ENCODE measurements at places on chromosomes 2 and 18. TPM values are rescaled to one million over a fixed set of nuclear protein-coding genes. Genes with fewer than 3 reads are reported as not detected.

DNA sequence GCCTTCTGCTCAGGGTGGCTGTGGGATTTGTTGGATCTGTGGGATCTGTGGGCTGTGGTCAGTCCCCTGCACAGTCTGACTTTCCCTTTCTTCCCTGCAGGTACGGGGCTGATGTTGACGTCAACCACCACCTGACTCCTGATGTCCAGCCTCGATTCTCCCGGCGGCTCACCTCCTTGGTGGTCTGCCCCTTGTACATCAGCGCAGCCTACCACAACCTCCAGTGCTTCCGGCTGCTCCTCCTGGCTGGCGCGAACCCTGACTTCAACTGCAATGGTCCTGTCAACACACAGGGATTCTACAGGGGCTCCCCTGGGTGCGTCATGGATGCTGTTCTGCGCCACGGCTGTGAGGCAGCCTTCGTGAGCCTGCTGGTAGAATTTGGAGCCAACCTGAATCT is 17.5 kb downstream of the ASB1 start:
- DNase-seq, result no peak

DNA sequence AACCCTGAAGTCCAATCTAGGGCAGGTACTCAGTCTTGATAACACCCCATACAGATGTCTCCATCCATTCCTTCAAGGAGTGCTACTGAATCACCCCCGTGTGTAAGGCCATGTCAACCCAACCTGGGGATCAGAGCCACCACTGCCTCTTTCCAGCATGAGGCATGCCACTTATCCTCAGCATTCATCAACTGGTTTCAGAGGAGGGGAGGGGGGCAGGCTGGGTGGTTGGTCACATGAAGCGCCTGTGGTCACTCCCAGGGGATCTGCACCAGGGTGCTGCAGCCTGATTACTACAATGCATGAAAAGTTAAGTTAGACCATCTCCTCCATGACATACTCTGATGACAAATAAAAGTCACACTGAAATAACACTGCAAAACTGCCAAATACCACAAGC is 65.0 kb downstream of the UXS1 start:
- DNase-seq, result no peak

- no peak for DNase-seq
Measured at GRCh38 chr18:39051013-39051412, 1485.4 kb upstream of the CELF4 start.

GRCh38 chr2:218717262-218717661 is 6.6 kb downstream of the TTLL4 start:
- no peak for DNase-seq

DNA sequence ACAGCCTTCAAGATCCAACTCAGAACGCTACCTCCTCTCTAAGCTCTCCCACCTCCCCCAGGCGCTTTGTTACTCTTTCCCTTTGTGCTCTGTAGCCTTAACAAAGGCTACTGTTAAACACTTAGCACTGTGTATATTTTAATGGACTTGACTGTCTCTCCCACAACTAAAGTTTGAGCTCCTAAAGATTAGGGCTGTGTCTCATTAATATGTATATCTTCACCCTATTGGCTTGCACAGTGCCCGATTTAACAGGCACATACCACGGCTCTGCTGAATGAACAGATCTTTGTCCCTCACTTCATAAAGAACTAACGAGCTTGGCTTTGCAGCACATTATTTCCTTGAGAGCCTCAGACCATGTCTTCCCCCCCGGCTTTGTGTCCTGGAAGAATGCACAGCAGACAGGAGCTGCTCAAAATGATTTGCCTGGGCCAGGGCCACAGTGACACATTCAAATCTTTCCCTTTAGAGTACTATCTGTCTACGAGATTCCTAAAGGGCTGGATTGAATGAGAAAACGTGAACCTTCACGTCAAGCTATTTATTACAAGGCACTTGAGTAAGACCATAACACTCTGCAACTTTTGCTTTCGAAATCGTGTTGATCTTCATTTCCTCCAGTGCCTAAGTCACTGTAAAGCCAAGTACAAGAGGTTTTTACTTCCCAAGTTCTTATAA is 22.1 kb downstream of the ABHD3 start:
- DNase-seq, result peak; percentile 48

- DNase-seq, result no peak
Measured at GRCh38 chr2:126826491-126826890, 72.2 kb upstream of the TEX51 start.

- DNase-seq, result no peak
Measured at GRCh38 chr18:61602836-61603235, 269.6 kb downstream of the CDH20 start.

- DNase-seq, result no peak
Measured at GRCh38 chr18:76353046-76353445, 142.0 kb downstream of the ZNF516 start.

- DNase-seq, result no peak
Measured at GRCh38 chr2:220212296-220213080, 585.1 kb downstream of the SLC4A3 start.

DNA sequence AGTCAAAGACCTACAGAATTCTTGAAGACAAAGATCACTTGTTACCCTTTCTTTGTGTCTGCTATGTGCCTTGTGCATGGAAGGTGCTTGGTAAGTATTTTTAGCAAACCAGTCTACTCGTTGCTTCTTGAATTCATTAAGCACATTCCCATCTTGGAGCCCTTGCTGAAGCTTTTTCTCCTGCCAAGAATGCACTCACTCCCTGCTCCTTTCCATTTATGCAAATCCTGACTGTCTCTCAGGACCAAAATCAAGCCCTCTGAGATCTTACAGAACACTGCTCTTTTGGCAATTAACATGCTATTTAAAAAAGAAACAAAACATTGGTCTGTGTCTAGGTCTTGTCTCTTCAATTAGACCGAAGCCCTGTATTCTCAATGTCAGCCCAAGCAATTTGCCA is 75.8 kb downstream of the CLHC1 start:
- no peak for DNase-seq

DNA sequence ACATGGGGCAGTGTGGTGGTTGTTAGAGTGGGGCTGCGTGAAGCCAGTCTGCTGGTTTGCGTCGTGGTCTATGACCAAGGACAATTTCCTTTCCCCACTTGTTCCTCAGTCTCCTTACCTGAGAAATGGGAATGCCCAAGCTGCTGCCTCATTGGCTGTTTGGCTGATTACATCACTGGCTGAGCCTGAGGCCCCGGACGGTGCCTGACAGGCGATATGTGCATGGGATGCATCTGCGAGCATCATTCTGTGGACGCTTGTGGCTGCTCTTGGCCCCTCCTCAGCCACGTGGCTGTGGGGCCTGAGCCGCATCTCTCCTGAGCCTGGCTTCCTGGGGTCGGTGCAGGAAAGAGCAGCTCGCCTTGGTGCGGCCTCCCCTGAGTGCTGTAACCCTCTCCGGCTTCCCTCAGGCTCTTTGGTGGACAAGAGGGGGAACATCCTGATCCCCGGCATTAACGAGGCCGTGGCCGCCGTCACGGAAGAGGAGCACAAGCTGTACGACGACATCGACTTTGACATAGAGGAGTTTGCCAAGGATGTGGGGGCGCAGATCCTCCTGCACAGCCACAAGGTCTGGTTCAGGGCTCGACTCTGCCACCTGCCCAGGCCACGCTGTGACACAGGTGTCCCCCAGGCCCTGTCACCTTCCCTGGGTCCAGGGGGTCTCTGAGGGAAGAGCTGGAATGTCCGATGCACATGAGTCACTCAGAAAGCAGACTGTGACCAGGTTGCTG is 17.2 kb downstream of the CNDP2 start:
- no peak for DNase-seq

GRCh38 chr18:63306819-63307550 is 12.6 kb downstream of the BCL2 start:
- no peak for DNase-seq

- DNase-seq, result no peak
Measured at GRCh38 chr2:10036095-10036884, 7.1 kb upstream of the KLF11 start.

- DNase-seq, result no peak
Measured at GRCh38 chr2:25714740-25715139, 41.4 kb upstream of the DTNB start.

- DNase-seq, result no peak
Measured at GRCh38 chr2:179655627-179656026, 205.8 kb downstream of the ZNF385B start.

- no peak for DNase-seq
Measured at GRCh38 chr2:50346629-50347357, 685.1 kb downstream of the NRXN1 start.

DNA sequence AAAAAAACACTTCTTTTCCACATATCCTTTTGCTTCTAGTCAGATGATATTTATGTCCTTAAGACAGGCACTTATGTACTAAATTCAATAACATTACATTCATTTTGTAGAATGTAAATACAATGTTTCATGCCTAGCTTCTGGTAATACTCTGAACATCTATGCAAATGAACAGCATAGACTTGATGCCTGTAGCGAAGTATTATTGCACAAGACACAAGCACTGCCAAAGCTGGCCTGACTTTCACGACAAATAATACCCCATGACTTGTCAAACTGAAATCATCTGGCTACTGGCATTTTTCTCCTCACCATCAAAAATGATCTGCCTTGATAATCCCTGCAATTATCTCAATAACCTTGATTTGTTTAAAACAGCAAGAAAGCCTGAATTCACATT is 101.3 kb downstream of the L3MBTL4 start:
- no peak for DNase-seq

DNA sequence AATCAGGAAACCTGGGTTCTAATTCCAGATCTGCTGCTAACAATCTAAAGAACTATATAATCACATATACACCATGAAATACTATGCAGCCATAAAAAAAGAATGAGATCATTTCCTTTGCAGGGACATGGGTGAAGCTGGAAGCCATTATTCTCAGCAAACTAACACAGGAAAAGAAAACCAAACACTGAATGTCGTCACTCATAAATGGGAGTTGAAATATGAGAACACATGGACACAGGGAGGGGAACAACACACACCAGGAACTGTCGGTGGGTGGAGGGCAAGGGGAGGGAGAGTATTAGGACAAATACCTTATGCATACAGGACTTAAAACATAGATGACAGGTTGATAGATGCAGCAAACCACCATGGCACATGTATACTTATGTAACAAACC is 33.2 kb downstream of the CDH2 start:
- no peak for DNase-seq

GRCh38 chr2:65354773-65355172 is 77.6 kb downstream of the SPRED2 start:
- no peak for DNase-seq

GRCh38 chr2:102001767-102002142 is 10.0 kb downstream of the IL1R2 start:
- DNase-seq, result no peak

GRCh38 chr2:21162615-21162878 is 38.8 kb downstream of the TDRD15 start:
- DNase-seq, result no peak

- no peak for DNase-seq
Measured at GRCh38 chr18:35564795-35565453, 16.6 kb upstream of the GALNT1 start.

DNA sequence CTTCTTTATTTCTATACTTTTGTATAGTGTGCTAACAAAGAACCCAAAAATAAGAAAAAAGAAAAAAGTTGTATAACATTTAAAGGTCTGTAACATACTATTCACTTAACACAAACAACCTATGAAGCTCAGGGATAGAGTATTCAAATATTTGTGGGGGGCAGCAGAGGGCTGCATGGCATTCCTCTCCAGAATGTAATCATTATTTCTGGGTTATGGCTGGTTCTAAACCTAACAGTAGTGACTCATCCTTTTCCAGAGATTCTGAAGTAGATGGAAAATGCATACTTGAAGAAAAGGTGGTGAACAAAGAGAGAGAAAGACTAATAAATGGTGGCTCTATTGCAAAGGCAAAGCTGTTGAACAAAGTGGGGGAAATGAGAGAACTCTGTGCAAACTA is 249.4 kb downstream of the NRXN1 start:
- no peak for DNase-seq

DNA sequence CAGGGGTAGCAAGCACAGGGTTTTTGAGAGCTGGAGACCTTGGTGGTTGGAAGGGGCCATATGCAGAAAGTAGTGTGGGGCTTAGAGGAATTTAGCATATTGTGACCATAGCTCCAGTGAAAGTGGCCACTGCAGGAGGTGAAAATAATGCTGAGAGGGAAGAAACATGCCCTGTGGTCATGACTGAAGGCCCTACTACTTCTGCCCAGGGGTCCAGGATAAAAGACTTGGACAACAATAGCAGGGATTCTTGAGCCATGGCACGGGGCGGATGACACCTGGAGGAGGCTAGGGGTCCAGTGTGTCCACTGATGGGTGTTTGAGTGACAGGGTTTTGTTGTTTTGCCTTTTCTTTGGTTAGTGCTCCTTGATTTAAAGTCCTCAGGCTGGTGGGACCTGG is 694.6 kb downstream of the CPS1 start:
- DNase-seq, result no peak

- DNase-seq, result no peak
Measured at GRCh38 chr2:27051902-27052645, 606 bp downstream of the AGBL5 start.

DNA sequence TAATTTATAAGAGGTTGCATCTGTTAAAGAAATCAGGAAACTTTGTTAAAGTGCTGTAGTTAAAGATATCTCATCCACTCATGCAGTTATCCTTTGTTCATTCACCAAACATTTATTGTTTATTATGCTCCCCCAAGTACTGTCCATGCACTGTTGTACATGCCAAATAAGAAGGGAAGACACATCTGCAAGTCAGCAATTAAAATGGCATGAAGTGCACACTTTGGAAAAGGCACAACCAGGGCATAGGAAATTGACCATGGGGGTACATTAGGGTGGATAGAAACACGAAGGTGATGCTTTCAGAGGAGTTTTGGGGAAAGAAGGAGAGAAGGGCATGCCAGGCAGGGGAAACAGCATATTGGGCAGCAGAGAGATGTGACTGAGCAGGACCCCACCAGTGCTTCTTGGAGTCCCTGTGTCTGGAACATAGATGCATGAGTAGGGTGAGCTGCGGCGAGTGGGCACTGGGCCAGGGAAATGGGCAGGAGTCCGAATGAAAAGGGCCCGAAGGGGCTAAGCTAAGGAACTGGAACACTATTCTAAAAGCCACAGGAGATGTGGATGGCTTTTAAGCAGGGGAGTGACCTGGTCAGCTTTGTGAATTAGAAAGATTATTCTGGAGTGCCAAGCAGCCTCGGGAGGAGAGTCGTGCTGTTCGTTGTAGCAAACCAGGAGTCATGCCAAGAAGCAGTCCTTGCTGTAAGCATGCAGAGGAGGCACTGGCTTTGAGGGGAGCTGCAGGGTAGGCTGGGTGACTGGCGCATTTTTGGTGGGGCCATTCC is 316.3 kb downstream of the AGPS start:
- DNase-seq, result no peak

The LYPD1 gene
- polyA plus RNA-seq, result 81.9 TPM

The RIF1 gene
- 44.8 TPM for polyA plus RNA-seq

The RNU2-63P gene
- polyA plus RNA-seq, result not detected

The ERFE gene
- 4.3 TPM for polyA plus RNA-seq

The INO80B gene
- 29.6 TPM for polyA plus RNA-seq

The TRPM8 gene
- not detected for polyA plus RNA-seq

The GCA gene
- 40.4 TPM for polyA plus RNA-seq

The RIT2 gene
- polyA plus RNA-seq, result not detected

The TMEFF2 gene
- polyA plus RNA-seq, result 14.1 TPM

The ATOH8 gene
- 12.9 TPM for polyA plus RNA-seq

The PROM2 gene
- polyA plus RNA-seq, result 34.5 TPM

The HOXD9 gene
- 60.0 TPM for polyA plus RNA-seq
